AG09309 (cell line): ENCODE measurements at places on chromosomes 2 and 18.

DNA sequence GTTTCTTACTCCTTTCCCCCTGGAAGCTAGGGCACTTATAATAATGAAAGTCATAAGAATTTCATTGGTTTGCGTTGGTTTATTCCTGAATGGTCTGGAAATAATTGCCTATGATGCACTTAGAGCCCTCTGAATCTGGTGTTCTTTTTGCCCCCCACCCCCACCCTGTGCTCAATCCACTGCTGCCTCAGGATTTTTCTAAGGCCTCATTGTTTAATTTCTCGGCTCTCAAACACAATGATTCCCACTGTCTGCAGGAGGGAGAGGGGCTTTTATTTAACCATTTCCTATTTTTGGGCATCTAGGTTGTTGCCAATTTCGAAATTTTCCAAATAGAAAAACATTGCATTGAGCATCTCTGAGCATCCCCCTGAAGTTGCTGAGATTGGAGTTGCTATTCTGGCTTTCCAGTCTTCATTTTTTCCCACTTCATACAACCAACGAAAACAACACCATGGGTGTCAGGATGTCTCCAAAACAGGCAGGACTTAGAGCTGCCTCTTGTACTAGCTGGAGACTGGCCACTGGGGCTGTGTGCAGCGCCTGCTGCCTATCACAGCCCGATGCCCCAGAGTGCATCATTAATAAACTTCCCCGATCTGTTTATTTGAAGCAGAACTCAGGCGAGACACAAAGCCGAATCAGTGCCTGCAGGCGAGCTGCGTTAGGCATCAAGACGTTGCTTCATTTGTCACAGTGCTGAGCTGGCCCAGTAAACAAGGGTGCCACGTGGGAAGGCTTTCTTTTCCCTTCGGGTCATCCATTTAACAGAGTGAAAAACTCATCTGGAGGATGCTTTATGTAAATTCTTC, 1.8 kb upstream of the PCARE start:
- no peak for DNase-seq

DNA sequence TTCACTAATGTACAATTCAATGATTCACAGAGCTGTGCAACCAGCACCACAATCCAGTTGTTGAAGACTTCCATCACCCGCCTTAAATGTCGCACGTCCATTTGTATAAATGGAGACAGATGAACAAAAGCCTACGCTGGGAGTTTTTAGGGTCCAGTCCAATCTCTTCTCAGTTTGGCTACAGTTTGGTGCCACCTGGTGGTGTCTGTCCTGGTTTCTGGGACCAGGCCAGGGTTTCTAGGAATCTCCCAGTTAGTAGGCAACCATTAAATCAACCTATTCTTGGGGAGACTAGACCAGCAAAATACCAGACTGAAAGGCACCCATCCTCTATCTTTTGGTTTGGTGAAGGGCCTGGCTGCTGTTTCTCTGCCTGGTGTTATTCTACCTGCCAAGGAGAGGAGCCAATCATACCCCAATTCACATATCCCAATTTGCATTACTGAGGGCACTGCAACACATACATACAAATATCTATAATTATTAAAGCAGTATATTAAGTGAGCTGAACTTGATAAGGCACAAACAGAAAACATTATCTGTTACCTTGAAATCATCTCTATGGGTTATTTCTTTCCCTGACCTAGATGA, 3.2 kb upstream of the DDX1 start:
- DNase-seq, result peak; percentile 1

DNA sequence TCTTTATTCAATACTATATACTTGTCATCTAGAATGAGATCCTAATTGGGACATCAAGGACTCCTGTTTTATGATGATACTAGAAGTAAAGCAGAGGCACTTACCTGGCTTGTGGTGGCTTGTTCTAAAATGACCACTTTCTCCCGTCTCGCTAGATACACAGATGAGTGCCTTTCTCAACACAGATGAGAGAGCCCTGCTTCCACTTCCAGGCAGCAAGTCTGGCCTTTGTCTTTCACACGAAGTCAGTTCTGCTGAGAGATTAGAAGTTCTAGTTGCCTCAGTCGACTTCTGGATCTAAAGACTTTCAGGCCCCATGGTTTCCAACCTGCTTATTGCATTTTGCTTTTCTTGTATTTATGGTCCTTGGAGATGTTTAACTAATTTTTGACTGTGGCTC, 70.3 kb downstream of the PPP1R1C start:
- DNase-seq, result no peak

GRCh38 chr2:88452980-88453582, 588 bp upstream of the FOXI3 start:
- DNase-seq, result no peak

- no peak for DNase-seq
Measured at GRCh38 chr18:3025544-3025943, 12.6 kb upstream of the LPIN2 start.

DNA sequence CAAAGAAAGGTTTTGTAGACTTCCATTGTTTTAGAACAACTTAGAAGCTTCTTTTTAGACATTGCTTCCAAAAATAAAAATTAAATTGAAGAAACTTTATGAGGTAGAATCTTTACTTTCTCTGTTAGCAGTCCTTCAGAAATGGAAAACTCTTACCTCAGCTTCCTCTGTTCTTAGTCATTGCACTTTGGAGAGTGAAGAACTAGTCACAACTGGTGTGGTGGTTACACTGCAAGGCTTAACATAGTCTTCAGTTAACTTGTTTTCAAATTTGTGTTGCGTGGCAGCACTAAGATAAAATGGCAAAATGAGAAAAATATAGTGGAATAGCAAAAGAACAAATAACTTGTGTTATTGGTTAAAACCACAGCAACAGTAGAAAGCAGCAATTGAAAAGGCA, 332.6 kb downstream of the KIAA1328 start:
- no peak for DNase-seq

DNA sequence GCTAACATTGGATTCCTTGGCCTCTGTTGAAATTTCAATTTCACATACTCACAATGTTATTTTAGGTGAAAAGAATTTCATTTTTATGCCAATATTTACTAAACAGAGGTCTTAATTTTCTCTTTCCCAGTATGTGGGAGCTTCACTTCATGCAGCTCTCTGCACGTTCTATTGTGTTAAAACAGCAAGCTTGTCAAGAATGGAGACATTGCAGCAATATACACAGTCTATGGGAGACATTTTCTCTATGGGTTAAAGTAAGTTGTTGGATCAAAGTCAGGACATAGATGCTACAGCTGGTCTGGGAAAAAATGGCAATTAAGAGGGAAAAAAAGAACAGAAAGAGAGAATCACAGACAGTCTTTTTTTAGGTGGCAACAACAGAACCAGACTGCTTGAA, 70.4 kb upstream of the ARHGAP15 start:
- DNase-seq, result no peak

GRCh38 chr2:72146347-72147302, 1.0 kb downstream of the CYP26B1 start:
- DNase-seq, result no peak

- no peak for DNase-seq
Measured at GRCh38 chr2:62741127-62741526, 35.6 kb downstream of the EHBP1 start.

DNA sequence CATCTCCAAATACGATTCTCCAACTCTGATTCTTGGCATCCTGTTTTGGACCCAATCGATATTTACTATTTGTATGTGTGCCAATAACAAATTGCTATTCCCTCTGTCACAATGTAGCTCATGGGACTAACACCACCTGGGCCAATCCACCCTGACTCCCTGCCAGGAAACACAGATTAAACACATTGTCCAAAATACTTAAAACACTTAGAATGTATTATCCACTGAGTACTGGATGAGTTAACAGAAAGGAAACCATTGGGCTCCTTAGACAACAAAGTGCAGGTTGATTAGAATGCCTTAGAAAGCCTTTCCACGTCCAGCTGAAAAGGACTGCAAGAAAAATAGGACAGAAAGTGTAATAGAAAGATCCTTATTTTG, 79.4 kb upstream of the ARHGAP28 start:
- no peak for DNase-seq

- no peak for DNase-seq
Measured at GRCh38 chr2:16537347-16537746, 128.3 kb downstream of the CYRIA start.

DNA sequence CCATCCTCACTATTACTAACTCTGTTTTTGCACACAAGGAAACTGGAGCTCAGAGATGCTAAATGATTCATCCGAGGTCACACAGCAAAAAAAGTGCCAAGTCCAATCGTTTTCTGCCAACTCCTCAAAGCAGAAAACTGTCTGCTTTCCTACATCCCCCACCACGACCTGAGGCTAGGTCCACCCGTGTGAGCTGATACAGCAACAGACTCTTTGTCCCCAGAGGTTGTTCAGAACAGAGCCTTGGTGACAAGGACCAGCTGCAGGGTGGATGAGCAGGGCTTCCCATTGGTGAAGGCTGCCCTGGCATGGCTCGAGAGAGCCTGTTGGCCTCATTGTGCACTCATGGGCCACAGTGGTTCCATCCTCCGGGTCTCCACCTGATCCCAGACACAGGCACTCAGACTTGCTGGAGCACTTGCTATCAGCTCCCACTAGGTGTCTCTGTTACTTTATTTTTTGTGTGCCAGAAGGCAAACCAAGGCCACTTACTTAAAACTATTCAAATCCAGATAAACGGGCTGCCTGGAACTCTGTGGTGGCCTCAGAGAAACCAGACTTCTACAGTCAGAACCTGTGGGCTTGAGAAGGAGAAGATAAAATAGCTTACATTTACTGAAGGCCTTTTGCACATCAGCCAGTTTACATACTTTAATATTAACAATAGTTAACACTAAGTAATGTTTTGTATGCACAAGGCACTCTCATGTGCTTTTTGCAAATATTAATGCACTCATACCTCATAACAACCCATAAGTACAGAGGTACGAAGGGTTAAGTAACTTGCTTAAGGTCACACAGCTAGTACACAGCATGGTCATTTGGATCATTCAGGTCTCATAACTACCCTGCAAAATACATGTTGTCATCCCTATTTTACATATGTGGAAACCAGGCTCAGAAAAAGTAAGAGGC, 62.9 kb upstream of the CTIF start:
- DNase-seq, result peak; percentile 61

DNA sequence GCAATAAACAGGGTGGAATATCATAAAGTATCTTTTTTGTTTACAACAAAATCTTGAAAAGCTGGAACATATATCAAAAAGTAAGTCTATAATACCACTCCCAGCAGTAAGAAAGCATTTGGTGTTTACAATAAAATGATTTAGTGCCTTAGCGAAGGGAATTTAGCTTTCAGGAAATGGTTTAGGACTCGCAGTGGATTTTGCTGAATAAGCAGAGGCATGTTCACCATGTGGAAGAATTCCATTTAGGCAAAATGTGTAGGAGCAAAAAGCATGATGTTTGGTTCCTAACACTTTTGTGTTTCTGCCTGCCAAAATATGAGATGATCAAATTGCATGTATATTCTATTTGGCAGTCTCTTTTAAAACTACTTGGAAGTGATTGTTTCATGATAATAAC, 163.6 kb downstream of the AGPS start:
- no peak for DNase-seq

DNA sequence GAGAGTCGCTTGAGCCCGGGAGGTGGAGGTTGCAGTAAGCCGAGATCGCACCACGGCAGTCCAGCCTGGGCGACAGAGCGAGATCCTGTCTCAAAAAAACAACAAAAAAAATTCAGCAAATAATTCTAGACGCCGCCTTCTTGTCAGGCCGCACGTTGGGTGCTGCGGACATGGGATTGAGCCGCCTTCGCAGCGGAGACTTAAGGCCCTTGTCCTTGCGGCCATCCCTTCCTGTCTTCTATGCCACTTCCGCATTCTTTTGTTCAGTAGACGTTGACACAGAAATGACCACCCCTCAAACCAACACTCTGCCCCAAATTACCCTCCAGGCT, 15.8 kb downstream of the PTPN18 start:
- no peak for DNase-seq

- DNase-seq, result no peak
Measured at GRCh38 chr2:110812726-110813645, 80.6 kb downstream of the ACOXL start.

- DNase-seq, result no peak
Measured at GRCh38 chr2:119184512-119184911, 26.0 kb upstream of the C1QL2 start.

DNA sequence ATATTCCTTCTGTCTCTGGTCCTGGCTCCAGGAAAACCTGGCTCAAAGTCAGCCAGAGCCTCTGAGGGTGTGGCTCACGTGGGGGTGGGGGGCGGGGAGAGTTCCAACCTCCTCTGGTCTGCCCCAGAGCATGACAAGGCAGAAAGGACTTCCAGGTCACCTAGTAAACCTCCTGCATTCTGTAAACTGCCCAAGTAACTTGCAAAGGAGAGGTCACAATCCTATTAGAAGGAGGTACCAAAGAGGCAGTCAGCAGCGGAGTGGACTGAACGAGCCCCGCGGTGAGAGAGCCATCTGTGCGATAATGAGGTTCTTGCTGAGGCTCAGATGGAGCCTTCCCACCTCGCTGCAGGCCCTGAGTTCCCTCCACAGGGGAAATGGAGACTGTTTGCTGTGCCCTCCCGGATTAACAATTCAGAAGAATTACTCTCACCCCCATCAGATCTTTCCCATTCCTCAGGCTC, 58.9 kb upstream of the GATA6 start:
- DNase-seq, result no peak

GRCh38 chr18:75691483-75691882, 264.0 kb upstream of the SMIM21 start:
- no peak for DNase-seq

DNA sequence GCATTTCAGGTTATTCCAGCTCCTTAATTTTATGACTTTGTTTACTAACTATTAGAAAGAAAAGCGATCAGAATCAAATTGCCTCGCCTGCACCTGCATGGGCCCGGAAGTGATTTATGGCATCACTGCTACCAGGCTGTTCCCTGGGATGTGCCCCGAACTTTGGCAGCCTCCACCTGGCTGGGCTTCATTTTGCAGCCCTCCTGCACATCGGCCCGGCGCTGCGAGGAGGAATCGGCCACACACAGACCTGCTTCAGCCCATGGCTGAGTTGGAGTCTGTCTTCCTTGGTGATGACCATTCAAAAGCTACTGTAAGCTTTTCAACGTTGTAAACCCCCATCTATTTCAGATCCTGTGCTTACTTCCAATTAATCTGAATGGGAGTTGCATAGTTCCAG, 638.0 kb downstream of the RNF144A start:
- DNase-seq, result no peak

- DNase-seq, result no peak
Measured at GRCh38 chr2:223649554-223650533, 47.7 kb upstream of the SCG2 start.

- DNase-seq, result no peak
Measured at GRCh38 chr2:176260689-176261088, 8.6 kb upstream of the MTX2 start.

DNA sequence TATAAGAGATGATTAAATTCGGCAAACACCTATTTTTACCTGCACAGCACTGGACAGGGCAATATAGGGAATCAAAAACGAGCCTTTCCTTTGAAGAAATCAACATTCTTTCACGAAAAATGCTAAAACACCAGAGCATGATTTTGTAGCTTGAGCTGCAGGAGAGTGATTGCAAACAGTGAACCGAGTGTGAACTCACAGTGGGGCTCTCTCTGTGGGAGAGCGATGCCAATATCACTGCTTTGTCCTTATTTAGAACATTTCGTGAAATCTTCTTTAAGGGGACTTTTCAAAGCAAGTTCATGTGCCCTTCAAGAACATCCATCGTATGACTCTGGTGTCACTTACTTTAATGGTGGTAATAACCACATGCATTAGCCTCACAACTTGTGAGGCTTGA, 238.8 kb downstream of the CD226 start:
- no peak for DNase-seq

- no peak for DNase-seq
Measured at GRCh38 chr18:10453261-10453805, 1.1 kb upstream of the APCDD1 start.
